ENCODE measurements at places on chromosomes 2 and 18.
A peak's percentile ranks its signal among the peaks of the same experiment; 100 is the strongest.

DNA sequence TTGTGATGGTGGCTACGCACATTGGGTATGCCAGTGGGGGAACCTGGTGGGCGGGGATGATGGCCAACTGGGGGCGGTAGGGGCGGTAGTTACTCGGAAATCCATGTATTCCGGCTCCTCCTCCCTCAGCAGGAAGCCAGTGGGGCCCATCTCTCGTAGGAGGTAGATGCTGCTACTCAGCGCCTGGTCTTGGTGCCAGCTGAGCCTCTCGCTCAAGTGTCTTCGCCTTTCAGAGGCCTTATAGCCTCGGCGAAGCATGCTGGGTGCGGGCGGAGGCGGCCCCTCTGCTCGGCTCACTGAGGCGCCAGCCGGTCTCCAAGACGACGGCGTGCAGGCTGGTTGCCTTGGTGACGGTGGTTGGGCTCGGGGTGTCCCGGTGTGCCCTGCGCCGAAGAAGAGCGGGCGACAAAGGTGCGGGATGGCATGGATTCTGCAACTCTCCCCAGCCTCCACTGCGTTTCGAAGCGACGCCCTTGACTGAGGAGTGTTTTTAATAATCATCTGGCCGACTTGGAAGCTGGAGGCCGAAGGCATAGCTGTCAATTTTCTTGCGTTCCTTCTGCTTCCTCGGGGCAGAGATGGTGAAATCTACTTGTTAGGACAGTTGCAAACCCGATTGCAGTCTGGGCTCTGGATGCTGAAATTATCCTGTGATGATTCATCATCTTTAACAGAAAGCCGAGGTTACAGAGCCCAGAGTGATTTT, at the start of gene ZSWIM2:
TSS of gene ZSWIM2 (minus strand) at position 298 of the 706 bp plus-strand sequence. CDS start at position 258, 40 bp downstream.
- peak; percentile 67 for DNase-seq

- no peak for DNase-seq
Observed at GRCh38 chr2:219980638-219981037, 353.2 kb downstream of the SLC4A3 start.

DNA sequence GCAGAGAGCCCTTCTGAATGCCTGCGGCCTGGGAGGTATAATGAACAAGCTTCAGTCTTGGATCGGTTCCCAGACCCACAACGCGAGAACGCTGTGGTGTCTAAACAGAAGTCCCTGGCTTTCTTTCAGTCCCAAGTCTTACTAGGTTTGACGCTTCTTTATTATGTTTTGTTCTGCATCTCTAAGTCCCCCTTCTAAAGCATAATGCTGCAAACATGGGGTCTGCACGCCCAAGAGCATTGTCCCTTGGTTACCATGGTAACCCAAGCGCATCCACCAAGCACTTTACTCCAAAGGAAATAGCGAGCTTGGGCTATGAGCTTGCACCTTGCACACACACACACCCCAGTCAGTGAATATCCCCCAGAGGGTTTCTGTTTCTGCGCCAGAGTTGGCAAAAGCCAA, 193.7 kb downstream of the INO80D start:
- no peak for DNase-seq

GRCh38 chr2:112588611-112589045, 4.2 kb downstream of the CHCHD5 start:
- no peak for DNase-seq

DNA sequence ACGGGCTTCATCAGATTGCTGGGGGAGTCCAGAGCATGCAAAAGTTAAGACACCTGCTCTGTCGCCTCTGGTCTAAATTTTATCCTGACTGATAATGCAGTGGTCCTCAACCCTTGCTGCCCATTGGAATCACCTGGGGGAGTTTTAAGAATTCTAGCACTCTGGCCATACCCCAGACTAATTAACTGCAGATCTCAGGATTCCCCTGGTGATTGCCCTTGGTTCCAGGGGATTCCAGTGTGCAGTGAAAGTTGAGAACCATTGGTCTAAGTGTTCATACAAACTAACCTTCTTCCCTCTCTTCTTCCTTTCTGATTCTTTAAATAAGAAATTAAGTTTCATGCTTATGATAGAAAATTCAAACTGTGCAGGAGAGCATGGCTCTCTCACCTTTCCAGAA, 105.7 kb upstream of the MGAT5 start:
- DNase-seq = no peak

DNA sequence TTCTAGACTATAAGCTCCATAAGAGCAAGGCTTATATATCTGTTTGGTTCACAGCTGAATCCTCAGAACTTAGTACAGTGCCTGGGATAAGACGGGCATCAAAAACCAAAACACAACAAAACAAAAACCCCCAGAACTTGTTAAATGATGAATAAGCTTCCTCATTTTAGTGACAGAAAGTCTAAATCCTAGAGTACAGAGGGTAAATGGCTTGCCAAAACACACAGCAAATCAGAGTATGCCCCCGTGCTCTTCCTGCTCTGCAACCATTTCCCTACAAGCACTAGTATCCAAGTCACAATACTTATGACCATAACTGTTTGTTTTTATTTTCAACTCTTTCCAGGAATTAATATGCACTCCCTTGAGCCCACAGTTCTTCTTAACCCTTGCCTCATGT, 10.1 kb downstream of the ZNF521 start:
- DNase-seq = no peak

GRCh38 chr2:120224256-120224655, 1.1 kb upstream of the TMEM185B start:
- DNase-seq = no peak

Data from Kasumi-1 (cell line).